ENCODE measurements at places on chromosomes 11 and 22. TPM values are rescaled to one million over a fixed set of nuclear protein-coding genes. Genes with fewer than 3 reads are reported as not detected.

The POU2AF1 gene
- total RNA-seq: not detected

- H3K4me3 ChIP-seq: no peak overlapping the region
- H3K27ac ChIP-seq: no peak overlapping the region
- no peaks in the 10 kb centered on the region for H3K27me3 ChIP-seq
- H3K4me1 ChIP-seq: no peaks in the 10 kb centered on the region
- H3K36me3 ChIP-seq: no peaks in the 10 kb centered on the region
Measured at GRCh38 chr22:31647523-31648320, 14.3 kb downstream of the PISD start.

GRCh38 chr22:32606181-32606580, 131.6 kb downstream of the FBXO7 start:
- H3K4me1 ChIP-seq: no peaks in the 10 kb centered on the region
- H3K36me3 ChIP-seq: no peaks in the 10 kb centered on the region
- no peak for DNase-seq
- H3K4me3 ChIP-seq: no peak overlapping the region
- no peak overlapping the region for H3K27ac ChIP-seq
- no peaks in the 10 kb centered on the region for H3K27me3 ChIP-seq

DNA sequence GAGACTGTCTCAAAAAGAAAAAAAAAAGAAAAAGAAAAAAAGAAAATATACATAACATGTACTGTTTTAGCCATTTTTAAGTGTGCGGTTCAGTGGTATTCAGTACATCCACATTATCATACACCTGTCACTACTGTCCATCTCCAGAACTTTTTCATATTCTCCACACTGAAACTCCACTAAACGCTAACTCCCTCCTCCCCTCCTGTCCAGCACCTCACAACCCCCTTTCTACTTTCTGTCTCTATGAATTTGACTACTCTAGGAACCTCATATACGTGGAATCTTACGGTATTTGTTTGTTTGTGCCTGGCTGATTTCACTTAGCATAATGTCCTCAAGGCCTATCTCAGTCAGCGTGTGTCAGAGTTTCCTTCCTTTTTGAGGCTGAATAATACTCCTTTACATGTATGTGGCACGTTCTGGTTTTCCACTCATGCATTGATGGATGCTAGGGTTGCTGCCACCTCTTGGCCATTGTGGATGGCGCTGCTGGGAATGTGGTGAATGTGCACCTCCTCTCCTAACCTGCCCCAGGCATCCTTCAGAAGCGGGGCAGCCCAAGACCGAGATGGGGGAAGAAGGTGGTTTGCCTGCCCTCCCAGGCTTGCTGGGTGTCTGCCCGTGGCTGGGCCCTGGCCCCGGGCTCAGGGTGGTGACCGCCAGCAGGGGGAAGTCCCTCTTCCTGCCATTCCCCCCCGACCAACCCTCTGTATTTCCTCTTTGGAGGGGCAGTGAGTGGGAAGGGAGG, 60.5 kb downstream of the BCR start:
- no peaks in the 10 kb centered on the region for H3K27me3 ChIP-seq
- H3K4me1 ChIP-seq: peaks cover 62% of the 10 kb centered on the region
- peak; percentile 50 for DNase-seq
- no peaks in the 10 kb centered on the region for H3K36me3 ChIP-seq
- no peak overlapping the region for H3K27ac ChIP-seq

DNA sequence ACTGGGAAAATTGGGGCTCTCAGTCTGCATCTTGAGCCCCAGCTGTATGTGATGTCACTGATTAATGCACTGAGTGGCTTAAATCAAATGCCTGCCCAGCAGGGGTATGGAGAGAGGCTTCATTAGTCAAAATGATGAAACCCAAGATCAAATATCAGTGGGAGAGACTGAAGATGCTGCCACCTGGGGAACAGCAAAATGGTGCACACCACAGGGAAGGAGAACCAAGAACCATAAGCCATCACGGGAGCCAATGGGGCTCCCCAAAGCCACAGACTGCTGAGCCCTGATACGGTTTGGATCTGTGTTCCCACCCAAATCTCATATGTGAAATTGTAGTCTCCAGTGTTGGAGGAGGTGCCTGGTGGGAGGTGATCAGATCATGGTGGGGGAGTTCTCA, 85.6 kb downstream of the CTTN start:
- no peak overlapping the region for H3K4me3 ChIP-seq
- no peak for DNase-seq
- no peaks in the 10 kb centered on the region for H3K4me1 ChIP-seq
- H3K36me3 ChIP-seq: no peaks in the 10 kb centered on the region

DNA sequence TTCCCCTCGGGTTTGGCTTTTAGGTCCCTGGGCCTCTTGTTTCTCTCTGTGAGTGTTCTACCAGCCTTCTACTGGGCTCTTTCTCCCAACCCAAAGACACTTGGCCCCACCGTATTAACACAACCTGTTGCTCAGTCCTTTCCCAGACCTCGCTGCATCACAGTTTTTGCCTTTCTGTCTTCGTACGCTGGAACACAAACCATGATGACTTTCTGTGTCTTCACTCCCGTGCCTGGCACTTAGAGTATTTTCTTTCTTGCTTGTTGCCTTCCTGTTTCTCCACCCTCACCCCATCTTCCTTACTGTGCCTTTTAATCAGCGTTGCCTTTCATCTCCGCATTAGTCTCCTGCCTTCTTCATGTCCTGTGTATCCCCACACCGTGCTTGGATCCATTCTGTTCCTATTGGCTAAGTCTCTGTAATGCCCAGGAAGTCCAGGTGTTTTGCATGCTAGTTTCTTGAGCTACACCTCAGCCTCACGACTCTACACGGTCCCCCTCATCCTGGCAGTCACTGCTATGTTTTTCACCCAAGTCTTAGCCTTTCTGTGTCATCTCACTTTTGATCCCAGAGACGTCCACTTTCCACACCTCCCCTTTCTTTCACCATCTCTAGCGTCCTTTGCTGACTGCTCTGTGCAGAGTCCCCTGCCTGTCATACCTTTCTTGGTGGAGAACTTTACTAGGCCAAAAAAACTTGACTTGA, 1.6 kb downstream of the MARK2 start:
- H3K36me3 ChIP-seq: no peaks in the 10 kb centered on the region
- H3K4me1 ChIP-seq: peaks cover 40% of the 10 kb centered on the region
- H3K27ac ChIP-seq: no peak overlapping the region
- H3K4me3 ChIP-seq: peak overlapping the region; percentile 99
- DNase-seq: no peak

DNA sequence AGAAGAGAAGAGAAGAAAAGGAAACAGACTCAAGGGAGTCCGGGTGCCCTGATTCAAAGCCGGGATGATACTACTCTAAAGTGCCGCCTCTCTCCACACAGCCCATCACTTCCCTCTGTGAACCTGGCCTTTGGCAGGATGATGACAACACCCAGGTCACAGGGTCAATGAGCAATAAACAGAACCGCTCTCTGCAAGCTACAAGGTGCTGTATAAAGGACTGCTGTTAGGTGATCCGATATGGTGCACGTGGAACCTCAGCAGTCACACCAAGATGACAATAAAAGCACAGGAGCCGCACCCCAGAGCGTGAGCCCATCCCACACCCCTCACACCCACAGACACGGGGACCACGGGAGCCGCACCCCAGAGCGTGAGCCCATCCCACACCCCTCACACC, 10.7 kb downstream of the TTLL1 start:
- no peaks in the 10 kb centered on the region for H3K36me3 ChIP-seq
- H3K27me3 ChIP-seq: no peaks in the 10 kb centered on the region
- H3K4me1 ChIP-seq: no peaks in the 10 kb centered on the region
- H3K4me3 ChIP-seq: no peak overlapping the region

DNA sequence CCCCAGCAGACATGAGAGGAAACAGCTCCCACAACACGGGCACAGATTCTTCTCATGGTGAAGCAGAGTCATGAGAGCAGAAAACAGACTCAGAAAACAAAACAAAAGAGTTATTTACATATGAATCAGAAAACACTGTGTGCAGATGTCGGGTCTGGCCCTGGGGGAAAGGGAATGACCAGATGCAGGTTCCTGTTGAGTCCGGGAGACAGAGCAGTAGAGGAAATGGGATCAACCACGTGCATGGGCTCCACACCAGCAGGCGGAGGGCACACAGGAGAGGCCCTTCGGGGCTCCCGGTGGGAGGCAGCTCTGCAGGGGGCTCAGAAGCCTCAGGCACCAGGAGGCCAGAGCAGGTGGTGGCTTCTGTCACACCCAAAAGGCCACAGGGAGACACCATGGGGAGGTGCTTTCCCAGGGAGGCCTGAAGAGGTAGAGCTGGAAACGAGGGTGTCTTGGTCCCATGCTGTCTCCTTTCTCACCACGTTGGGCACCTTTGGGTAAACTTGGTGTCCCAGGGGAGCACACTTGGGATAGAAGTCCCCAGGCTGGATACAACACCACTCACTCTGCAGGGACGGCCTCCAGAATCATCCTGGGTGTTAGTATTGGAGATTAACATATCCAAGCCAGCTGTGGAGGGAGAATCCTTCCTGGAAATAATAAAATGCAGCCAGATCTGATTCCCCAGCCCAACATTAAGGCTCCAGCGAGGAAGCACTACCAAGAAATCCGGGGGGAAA, 764.7 kb downstream of the BRD1 start:
- no peaks in the 10 kb centered on the region for H3K27me3 ChIP-seq
- DNase-seq: no peak

DNA sequence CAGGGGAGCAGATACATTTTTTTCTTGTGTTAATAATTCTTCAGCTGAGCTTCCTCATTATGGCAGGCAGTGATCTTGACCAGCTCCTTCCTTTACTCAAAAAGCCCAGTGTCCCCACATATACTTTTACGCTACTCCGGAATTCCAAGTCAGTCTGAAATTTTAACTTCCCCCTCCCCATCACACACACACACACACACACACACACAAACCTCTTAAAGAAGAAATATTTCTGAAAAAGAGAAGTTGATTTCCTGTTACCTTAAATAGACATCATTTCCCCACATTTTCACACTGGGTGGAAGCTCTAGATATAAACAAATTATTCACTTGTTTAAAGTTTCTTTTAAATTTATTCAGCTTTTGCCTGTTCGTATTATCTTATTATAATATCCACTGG, 113.9 kb downstream of the DBX1 start:
- DNase-seq: no peak
- H3K27me3 ChIP-seq: no peaks in the 10 kb centered on the region
- peaks cover 44% of the 10 kb centered on the region for H3K4me1 ChIP-seq
- no peak overlapping the region for H3K27ac ChIP-seq
- no peak overlapping the region for H3K4me3 ChIP-seq
- no peaks in the 10 kb centered on the region for H3K36me3 ChIP-seq

- H3K4me3 ChIP-seq: peak overlapping the region; percentile 11
- peak; percentile 75 for DNase-seq
- peaks cover 44% of the 10 kb centered on the region for H3K27me3 ChIP-seq
- no peaks in the 10 kb centered on the region for H3K36me3 ChIP-seq
Measured at GRCh38 chr11:34185926-34186841, 80.8 kb downstream of the NAT10 start.

GRCh38 chr11:119388103-119388502, 6.6 kb upstream of the USP2 start:
- H3K27ac ChIP-seq: no peak overlapping the region
- H3K4me1 ChIP-seq: no peaks in the 10 kb centered on the region
- H3K4me3 ChIP-seq: no peak overlapping the region
- no peaks in the 10 kb centered on the region for H3K36me3 ChIP-seq

GRCh38 chr22:27554841-27555456, 246.6 kb downstream of the MN1 start:
- H3K4me3 ChIP-seq: no peak overlapping the region
- DNase-seq: no peak
- no peaks in the 10 kb centered on the region for H3K36me3 ChIP-seq
- H3K27ac ChIP-seq: no peak overlapping the region
- H3K27me3 ChIP-seq: no peaks in the 10 kb centered on the region

- DNase-seq: no peak
- no peaks in the 10 kb centered on the region for H3K36me3 ChIP-seq
- no peak overlapping the region for H3K27ac ChIP-seq
- H3K27me3 ChIP-seq: no peaks in the 10 kb centered on the region
- no peak overlapping the region for H3K4me3 ChIP-seq
- no peaks in the 10 kb centered on the region for H3K4me1 ChIP-seq
Measured at GRCh38 chr22:46934746-46935491, 172.5 kb downstream of the TBC1D22A start.

DNA sequence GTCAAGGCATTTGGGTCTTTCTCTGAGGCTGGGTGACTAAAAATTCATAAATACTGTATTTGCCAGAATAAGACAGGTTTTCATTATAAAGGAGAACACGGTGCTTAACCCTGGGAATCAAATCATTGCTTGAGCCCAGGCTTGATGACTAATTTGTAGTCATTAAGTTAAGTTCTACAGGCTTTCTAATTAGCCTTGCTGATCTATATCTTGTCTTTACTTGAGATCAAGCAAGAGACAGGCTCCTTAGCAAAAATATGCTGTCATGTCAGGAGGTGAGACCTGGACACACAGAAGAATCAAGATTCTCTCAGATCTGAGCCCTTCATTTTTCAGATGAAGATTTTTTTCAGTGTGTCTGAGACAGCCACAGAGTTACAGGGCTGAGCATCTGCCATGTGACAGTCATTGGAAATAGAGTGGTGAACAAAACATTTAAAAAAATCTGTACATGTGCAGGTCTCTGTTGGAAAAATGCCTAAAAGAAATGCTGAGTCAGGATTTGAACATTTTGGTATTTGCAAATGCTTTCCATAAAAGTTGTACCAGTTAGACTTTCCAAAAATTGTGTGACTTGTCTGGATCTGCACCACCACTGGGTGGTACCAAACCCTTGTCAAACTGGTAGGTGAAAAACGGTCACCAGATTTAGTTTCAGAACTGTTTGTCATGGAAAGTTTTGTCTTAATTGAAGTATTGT, 14.6 kb downstream of the ACAT1 start:
- no peaks in the 10 kb centered on the region for H3K36me3 ChIP-seq
- H3K27ac ChIP-seq: no peak overlapping the region
- no peaks in the 10 kb centered on the region for H3K27me3 ChIP-seq
- H3K4me1 ChIP-seq: no peaks in the 10 kb centered on the region
- no peak overlapping the region for H3K4me3 ChIP-seq

DNA sequence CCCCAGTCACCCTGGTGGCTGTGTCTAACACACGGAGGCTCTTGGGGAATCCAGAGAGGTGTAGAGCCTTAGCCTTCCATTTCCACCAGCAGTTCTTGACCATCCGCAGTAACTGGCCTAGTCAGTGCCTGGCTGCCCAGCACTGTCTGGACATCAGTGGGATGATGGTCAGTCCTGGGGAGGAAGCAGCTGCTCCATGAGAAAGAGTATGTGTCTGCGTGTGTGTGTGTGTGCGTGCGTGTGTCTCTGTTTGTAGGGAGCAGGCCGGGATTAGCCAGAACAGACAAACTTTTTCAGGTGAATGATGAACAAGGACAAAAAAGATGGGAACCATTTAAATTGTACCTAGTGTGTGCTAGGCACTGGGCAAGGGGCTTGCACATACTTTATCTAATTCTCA, 109.3 kb upstream of the SYT13 start:
- H3K27me3 ChIP-seq: no peaks in the 10 kb centered on the region
- no peak for DNase-seq
- H3K36me3 ChIP-seq: no peaks in the 10 kb centered on the region
- no peak overlapping the region for H3K4me3 ChIP-seq
- H3K27ac ChIP-seq: no peak overlapping the region

- no peaks in the 10 kb centered on the region for H3K4me1 ChIP-seq
- peaks cover 17% of the 10 kb centered on the region for H3K27me3 ChIP-seq
- no peak overlapping the region for H3K27ac ChIP-seq
- no peak overlapping the region for H3K4me3 ChIP-seq
- H3K36me3 ChIP-seq: no peaks in the 10 kb centered on the region
Measured at GRCh38 chr11:17588721-17589120, 41.7 kb downstream of the OTOG start.

- H3K4me1 ChIP-seq: no peaks in the 10 kb centered on the region
- no peak overlapping the region for H3K27ac ChIP-seq
- H3K36me3 ChIP-seq: no peaks in the 10 kb centered on the region
- H3K4me3 ChIP-seq: no peak overlapping the region
- no peak for DNase-seq
Measured at GRCh38 chr11:12403122-12403996, 26.0 kb downstream of the PARVA start.

- H3K27ac ChIP-seq: no peak overlapping the region
- H3K36me3 ChIP-seq: no peaks in the 10 kb centered on the region
- no peaks in the 10 kb centered on the region for H3K27me3 ChIP-seq
- no peak overlapping the region for H3K4me3 ChIP-seq
Measured at GRCh38 chr22:25569983-25570382, 5.5 kb downstream of the GRK3 start.
